ENCODE measurements at places on chromosomes 2 and 18.

GRCh38 chr2:130848526-130849210 is 12.0 kb downstream of the ARHGEF4 start:
- DNase-seq, result no peak

DNA sequence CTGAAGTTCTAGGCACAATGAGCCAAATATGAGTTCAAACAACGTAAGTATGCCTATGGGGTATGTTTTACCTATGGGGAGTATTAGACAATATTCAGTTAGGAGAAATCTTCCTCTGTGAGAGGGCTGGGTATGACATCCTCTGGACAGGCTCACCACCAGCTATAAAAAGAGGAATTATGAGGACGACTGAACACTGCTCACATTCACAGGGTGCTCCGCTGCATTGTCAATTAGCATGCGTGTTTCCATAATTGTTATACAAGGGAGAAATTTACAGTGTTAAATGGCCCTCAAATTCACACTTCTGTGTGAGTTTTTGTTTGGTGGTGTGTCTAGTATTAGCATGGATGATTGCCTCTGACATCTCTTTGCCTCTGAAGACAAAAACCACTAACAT is 700.4 kb downstream of the BCL11A start:
- no peak for DNase-seq

- DNase-seq, result no peak
Observed at GRCh38 chr2:64456293-64456692, 2.3 kb downstream of the LGALSL start.

DNA sequence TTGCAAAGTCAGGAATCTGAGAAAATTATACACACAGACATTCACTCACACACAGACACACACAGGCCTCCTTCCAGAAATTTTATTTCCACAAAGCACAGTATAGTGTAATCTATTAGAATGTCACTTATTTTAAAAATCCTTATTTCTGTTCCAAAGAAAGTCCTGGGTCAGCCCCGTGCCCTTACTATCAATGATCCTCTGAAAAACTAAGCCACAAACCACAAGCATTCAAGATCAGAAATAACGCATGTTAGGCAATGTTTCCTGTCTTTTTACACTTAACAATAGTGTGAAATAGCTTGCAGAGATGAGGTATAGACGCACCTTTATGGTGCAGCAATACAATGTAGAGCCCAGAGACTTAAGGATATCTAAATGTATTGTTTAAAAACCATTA is 25.8 kb downstream of the TBC1D8 start:
- DNase-seq, result no peak

GRCh38 chr2:66573416-66573815 is 138.5 kb downstream of the MEIS1 start:
- peak; percentile 24 for DNase-seq

DNA sequence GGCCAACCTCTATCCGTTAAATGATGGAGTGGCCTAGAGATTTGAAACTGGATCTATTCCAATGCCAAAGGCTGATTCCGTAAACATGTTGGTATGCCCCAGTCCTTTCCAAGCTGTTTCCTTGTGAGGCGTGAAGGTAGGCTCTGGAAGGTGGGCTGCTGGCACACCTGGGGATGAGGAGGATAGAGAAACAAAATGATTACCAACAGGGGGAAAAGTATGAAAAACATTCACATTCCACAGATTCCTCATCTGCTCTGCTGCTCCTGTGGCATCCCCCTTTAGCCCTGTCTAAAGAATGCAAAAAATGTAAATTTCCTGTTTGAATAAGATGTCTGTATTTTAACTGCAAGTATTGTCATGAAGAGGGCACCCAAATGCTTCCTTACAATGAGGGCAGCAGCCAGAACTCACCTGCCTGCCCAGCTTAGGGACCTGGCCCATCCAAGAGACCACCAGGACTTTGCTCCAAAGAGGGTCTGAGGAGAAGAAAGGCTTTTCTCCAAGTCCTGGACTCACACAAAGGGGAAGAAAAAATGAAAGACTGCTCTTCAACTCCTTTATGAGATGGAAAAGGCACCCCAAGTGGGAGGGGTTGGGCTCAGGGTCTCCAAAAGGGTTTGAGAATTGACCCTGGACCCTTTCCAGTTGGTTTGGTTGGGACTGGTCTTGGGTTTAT is 132.3 kb upstream of the PELI1 start:
- no peak for DNase-seq

- DNase-seq, result no peak
Observed at GRCh38 chr2:120461546-120462537, 115.9 kb downstream of the INHBB start.

GRCh38 chr18:44171301-44171700 is 509.4 kb upstream of the SETBP1 start:
- DNase-seq, result no peak

- no peak for DNase-seq
Observed at GRCh38 chr2:18180912-18181311, 302.4 kb downstream of the KCNS3 start.

GRCh38 chr2:170523506-170523905 is 191.6 kb upstream of the SP5 start:
- no peak for DNase-seq

GRCh38 chr2:159553727-159554126 is 62.6 kb downstream of the BAZ2B start:
- no peak for DNase-seq

DNA sequence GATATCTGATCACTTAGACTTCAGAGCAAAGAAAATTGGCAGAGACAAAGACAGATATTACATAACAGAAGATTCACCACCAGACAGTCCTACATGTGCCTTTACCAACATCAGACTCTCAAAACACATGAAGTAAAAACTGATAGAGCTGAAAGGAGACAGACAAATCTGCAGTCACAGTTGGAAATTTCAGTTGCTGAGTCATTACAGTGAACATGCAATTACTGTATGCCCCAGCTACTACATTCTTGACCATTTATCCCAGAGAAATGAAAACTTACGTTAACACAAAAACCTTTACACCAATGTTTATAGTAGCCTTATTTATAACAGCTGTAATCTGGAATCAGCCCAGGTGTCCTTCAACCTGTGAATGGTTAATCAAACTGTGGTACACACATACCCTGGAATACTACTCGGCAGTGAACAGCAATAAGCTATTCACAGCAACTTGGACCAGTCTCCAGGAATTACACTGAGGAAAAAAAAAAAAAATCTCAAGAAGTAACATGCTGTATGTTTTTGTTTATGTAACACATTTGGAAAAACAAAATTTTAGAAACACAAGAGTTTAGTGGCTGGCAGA is 7.5 kb upstream of the SCLY start:
- DNase-seq, result no peak

DNA sequence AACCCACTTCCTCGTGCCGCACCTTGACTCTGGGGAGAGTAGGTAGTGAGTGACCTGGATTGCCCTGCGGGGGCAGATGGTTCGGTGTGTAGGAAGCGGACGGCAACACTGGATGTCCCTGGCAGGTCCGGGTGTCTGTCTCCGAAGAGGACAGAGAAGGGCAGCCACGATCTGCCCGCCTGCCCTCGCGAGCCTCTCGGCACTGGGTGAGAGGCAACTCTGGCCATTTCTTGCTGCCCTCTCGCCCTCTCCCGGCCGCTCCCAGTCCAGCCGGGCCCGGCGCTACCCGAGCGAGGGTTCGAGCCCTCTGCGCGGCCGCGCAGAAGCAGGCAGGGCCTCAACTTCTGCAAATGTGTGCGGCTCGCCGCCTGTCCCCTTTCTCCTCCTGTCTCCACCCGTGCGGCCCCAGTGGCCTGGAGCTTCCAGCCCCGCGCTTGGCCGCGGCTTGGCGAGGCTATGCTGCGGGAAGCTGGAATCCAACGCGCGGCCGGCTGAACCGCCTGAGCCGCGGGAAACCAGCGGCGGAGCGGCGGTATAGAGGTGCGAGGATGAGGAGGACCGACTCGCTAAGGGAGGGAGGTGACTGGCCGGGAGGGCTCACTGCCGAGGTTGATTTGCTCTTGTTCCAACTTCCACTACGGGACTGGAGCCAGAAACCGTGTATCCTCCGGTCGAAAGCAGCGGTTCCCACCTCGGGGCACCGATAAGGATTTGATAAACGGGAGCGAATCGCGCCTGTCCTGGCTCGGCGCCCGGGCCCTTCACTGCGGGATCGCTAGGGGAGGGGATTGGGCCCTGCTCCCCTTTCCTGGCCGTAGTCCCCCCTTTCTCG is 1.5 kb downstream of the EPAS1 start:
- no peak for DNase-seq

DNA sequence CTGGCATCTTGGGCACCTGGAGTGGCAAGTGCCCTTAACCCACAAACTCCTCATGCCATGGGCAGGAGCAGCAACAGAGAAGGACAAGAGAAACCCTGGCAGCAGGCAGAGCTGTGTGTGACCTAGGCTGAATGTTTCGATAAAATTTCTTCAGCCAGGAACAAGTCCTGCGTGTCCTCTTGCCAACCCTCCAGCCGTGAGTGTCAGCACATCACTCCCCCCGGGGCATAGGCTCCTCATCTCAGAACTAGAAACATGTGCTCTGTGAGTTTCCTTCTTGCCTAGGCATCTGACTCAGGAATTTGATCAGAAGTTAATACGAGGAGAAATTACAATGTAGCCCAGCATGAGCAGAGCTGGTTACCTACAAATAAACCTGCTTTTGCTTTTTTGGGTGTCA is 2.2 kb downstream of the ABCG8 start:
- DNase-seq, result no peak

- DNase-seq, result no peak
Observed at GRCh38 chr2:142840436-142840835, 37.0 kb upstream of the KYNU start.

- DNase-seq, result no peak
Observed at GRCh38 chr2:148653437-148653836, 8.9 kb downstream of the EPC2 start.

DNA sequence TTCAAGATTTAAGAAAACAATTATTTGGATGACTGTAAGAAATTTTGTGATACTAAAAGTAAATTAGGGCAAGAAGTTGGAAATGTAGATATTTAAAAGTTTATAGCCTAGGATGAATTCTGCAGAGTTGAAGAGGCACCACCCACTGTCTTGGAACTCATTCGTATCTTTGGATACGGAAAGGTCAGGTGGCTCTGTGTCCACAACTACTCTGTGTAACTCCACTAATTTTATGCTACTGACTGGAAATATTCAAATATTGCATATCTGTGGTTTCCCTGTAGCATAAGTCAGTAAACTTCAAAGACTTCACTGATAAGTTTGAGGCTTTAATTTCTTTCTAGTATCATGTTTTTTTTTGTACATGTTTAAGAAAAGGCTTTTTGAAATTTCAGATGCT is 156.9 kb upstream of the RPRM start:
- no peak for DNase-seq

GRCh38 chr2:3188405-3188946 is 189.1 kb downstream of the EIPR1 start:
- DNase-seq, result no peak

DNA sequence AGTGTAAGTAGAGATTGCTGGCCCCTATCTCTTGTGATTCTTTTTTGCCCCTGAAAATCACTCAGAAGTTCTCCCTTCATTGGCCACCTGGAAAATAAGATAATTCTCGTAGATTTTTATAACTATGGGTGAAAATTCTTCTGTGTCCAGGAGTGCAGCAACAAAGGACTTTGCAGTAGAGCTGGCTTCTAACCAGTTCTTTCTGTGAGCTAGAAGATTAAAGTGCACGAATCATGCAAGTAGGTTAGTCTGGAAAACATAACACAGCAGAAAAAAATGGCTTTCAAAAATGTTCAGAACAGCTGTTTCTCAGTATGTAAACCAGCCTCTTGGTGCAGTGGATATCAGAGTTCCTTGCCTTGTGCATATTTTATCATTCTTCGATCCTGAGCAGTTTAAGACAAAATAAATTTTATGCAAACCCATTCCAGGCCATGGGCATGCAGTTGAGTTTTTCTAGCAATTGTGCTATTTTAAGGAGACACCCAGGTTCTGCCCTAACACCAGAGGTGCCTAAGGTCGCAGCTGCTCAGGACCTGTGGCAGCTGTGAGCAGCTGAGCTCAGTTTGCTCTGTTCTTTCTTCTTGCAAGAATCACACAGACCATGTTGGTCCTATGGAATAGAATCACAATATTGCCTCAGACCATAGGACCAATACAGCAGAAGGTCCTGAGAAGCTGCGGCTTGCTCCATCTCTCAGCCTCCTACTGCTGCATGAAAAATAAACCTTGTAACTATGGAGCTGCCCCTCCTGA is 80.9 kb upstream of the BCL2L11 start:
- no peak for DNase-seq

- DNase-seq, result peak; percentile 12
Observed at GRCh38 chr2:118222672-118223421, 134.6 kb downstream of the INSIG2 start.

- DNase-seq, result no peak
Observed at GRCh38 chr2:127216095-127216494, 4.0 kb downstream of the CYP27C1 start.

DNA sequence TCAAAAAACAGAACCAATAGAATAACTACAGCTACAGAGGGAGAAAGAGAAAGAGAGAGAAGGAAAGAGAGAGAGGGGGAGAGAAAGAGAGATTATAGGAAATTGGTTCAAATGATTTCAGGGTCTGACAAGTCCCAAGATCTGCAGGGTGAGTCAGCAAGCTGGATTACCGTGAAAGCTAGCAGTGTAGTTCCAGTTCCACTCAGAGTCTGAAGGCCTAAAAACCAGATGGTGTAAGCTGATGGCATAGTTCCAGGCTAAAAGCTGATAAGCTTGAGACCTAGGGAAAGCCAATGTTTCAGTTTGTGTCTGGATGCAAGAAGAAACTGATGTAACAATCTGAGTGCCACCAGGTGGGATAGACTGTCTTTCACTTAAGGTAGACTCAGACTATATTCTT is 397.7 kb downstream of the TRIB2 start:
- no peak for DNase-seq

DNA sequence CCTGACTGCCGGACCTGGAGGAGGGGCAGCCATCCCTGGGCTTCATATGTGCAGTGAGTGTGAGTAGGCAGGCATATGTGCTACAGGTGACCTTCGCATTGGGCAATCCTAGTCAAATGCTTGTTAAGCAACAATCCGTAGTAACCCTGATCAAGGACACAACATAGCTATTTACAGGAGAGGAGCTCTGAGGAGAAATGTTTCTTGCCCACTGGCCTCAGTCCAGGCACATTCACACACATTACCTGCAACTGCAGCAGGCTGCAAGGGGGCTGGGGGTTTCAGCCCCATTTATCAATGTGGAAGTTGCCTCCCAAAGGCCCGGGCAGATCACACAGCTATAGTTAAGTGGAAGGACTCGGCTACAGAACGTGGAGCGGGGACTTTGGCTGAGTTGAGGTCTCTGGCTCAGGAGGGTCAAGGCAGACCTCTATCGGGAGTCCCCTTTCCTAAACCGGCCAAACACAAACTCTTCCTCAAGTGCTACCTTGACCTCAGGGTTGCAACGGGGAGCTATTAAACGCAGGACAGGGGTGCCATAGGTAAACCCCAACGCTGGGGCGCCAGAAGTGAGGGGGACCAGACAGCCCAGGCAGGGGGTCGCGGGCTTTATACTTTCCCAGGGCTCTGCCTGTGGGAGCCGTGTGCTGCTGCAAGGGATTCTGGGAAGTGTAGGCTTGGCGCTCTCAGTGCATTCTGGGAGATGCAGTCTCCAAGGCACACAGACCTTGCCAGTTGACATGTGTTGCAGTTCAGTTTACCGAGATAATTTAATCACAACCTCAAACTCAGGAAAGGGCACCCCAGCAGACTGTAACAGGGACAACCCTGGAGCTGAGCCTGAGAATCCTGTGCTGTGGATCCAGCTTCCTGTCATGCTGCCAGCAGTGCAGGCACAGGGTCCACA is 9.4 kb downstream of the KHK start:
- peak; percentile 67 for DNase-seq

GRCh38 chr2:167750675-167751074 is 496.7 kb downstream of the STK39 start:
- DNase-seq, result no peak

GRCh38 chr18:56307354-56308170 is 330.8 kb downstream of the TXNL1 start:
- DNase-seq, result no peak

- no peak for DNase-seq
Observed at GRCh38 chr2:109521233-109522062, 92.3 kb downstream of the SEPTIN10 start.

Measured in pons (tissue), 1 donor.